Posterior cingulate gyrus (tissue), 11 donors: ENCODE measurements at places on chromosomes 4 and X.

- no peak for DNase-seq
Observed at GRCh38 chr4:137421796-137422195, 110.5 kb downstream of the PCDH18 start.

DNA sequence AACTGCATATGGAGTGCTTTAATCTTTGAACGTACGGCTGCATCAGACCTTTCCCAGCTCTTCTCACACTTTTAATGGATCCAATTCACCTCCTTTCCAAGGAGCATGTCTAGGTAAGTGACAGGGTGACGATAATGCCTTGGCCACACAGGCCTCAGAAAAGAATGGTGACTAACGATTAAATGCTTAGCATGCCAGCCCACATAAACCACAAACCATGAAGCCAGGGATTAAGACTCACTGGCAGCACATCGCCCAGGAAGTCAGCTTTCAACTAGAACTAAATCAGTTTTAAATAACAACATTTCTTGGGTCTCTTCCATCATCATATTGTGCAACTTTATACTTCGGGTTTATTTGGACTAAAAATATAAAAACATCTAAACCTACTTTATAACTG, 28.7 kb downstream of the INPP4B start:
- no peak for DNase-seq

- no peak for DNase-seq
Observed at GRCh38 chr4:106208481-106209460, 107.2 kb downstream of the TBCK start.

DNA sequence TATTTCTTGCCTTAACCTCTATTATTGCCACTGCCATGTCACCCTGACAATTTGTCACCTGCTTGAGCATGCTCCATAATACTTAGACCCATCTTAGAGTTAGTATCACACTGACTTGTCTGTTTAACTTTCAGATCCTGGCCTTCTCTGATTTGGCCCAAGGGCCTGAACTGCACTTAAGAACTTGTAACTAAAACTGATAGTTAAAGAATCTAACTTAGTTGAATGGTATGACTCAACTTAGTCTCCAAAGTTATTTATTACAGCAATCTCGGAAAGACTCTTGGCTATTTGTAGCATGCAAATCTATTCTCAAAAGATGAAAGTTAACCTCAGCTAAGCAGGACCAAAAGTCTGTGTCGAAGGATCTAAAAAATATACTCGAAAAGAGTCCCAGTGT, 72.3 kb downstream of the IGSF1 start:
- DNase-seq: no peak

- no peak for DNase-seq
Observed at GRCh38 chr4:104451573-104451972, 43.1 kb downstream of the CXXC4 start.

DNA sequence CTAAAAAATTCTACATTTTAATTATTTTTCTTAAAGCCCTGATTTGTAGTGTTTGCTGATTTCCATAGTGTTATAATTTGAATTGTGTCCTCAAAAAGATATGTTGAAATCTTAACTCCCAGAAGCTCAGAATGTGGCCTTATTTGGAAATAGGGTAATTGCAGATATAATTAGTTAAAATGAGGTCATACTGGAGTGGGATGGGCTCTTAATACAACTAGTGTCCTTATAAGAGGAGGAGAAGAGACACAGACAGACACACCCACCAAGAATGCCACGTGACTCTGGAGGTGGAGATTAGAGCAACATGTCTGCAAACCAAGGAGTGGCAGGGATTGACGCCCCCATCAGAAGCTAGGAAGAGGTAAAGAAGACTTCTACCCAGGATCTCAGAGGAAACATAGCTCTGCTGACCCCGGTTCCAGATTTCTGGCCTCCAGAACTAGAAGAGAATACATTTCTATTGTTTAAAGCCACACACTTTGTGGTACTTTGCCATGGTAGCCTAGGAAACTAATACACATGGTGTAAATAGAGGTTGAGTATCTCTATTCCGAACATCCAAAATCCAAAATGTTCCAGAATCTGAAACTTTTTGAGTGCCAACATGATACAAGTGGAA, 70.5 kb upstream of the IRF2 start:
- DNase-seq: no peak

GRCh38 chr4:121408-122084, 2.8 kb upstream of the ZNF718 start:
- no peak for DNase-seq

DNA sequence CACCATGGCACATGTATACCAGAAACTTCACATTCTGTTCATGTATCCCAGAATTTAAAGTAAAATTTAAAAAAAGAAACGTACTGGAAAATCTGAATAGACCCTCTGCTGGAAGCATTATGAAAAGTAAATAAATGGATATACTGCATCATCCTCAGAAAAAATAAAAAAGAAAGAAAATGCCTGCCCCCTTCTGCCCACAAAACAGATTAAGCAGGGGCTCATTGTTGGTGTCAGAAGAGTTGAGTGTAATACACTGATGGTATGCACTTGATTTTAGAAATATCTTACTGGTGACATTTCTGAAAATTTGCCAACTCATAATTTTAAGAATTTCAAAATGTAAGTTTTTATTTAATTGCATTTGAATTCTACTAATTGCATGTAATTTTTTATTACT, 77.8 kb downstream of the LRP2BP start:
- no peak for DNase-seq

DNA sequence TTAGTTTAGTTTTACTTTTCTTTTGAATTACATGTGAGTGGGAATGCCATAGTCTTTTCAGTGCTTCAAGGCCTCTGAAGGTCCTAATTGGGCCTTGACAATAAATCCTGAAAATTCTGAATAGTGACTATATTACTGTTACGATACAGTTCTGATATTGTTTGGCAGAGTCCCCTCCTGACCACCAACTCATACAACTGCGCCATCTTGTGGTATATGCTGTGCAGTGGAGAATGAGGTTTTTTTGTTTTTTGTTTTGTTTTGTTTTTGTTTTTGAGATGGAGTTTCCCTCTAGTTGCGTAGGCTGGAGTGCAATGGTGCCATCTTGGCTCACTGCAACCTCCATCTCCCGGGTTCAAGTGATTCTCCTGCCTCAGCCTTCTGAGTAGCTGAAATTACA, 56.6 kb upstream of the CHRDL1 start:
- DNase-seq: no peak

DNA sequence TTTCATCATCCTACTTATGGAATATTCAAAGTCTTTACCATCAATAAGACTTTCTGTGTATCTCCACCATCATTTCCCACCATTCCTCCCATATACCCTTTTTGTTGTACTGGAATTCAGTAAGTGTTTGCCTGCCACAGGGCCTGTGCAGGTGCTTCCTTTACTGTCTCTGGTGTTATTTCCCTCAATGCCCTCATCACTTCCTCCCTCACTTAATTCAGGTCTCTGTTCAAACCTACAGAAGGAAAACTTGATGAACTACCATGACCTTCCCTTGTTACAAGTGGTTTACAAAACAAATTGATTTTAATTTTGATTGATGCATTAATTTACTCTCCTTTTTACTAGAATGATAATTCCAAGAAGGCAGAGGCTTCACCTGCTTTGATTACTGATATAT, 159.5 kb upstream of the FAT4 start:
- no peak for DNase-seq

- DNase-seq: no peak
Observed at GRCh38 chr4:121077496-121077895, 5.2 kb upstream of the NDNF start.

DNA sequence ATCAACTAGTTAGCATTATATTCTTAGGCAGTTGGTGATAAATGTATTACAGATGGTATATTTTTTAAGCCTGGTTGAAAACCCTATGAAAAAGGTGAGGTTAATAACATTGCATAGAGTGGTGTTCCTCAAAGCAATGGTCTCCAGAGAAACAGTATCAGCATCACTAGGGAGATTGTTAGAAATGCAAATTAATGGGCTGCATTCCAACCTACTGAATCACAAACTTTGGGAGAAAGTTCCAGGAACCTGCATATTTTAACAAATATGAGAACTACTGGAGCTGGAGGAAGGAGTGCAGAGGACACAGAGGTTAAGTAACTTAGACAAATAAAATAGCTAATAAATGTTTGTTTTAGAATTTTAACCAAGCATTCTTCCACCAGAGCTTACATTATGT, 166.9 kb upstream of the PCDH10 start:
- DNase-seq: no peak

- no peak for DNase-seq
Observed at GRCh38 chrX:155997436-155997835, at the start of gene IL9R. Gene IL9R, plus strand, starts transcription at chrX:155997696. Its CDS starts 64 bp downstream, at chrX:155997760.

DNA sequence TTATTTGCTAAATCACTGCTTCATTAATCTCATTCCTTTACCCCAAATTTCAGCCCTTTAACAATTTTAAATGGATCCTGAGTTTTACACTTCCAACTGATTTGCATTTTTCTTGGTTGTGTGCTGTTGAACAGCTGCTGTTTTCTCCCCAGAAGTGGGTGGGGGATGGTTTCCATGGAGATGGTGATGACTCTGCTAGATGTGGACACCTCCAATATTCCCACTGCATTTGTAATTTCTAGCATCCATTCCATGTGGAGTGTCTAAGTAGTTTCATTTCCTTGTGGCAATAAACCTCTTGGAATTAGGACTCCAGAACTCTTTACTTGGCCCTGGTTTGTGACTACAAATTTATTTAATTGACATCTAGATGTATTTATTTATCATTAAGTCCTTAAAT, 330.4 kb downstream of the GBA3 start:
- no peak for DNase-seq

- no peak for DNase-seq
Observed at GRCh38 chr4:174775366-174775765, 53.7 kb downstream of the GLRA3 start.

DNA sequence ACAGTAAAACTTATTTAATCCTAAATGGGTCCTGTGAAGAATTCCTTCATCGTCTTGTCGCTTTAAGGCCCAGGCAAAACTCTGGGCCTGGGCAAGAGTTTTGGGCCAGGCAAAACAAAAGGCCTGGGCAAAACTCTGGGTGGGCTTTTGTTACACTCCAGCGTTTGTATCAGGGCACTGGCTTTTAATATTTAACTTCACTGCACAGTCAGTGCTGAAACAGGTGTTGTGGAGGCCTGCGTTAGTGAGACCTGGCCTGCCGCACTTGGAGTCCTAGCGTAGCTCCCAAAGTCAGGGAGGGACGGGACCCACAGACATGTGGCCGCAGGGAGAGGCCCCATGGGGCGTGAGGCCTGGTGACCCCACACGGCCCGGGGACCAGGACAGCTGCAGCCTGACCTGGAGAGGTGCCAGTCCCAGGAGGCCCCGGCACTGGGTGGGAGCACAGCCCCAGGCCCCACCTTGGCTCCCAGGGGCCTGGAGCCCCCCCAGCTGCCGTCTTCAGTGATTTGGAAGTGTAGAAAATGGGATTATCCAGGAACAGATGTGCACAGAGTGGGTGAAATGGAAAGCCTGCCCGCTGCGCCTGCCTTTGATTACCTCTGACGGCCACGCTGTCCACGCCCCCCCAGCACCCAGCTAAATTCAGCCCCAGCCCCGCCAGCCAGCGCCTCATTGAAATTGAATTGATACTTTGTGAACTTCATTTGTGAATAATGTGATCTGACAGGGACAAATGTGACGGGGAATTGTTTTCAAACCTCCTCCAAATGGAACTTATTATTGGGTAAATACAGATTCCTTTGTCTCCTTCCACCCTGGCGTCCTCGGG, 132.9 kb upstream of the NKX1-1 start:
- no peak for DNase-seq

- no peak for DNase-seq
Observed at GRCh38 chr4:148542922-148543623, 100.9 kb upstream of the NR3C2 start.

DNA sequence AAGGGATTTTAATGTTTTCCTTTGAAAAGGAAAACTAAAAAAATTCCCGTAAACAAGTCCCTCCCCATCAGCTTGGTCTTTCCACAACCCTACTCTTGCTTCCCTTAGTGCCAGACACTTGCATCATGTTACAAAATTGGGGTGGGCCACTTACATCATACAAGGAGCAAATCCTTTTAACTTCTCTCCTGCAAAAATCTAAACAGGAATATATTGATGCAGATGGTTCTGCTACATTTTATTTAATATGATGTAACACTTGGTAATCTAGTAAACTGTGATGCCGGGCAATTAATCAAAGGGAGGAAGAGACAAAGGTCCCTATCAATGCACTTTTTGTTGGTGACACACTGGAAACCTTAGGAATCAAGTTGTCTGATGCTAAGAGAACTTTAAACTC, 125.3 kb downstream of the UBE2K start:
- DNase-seq: no peak

DNA sequence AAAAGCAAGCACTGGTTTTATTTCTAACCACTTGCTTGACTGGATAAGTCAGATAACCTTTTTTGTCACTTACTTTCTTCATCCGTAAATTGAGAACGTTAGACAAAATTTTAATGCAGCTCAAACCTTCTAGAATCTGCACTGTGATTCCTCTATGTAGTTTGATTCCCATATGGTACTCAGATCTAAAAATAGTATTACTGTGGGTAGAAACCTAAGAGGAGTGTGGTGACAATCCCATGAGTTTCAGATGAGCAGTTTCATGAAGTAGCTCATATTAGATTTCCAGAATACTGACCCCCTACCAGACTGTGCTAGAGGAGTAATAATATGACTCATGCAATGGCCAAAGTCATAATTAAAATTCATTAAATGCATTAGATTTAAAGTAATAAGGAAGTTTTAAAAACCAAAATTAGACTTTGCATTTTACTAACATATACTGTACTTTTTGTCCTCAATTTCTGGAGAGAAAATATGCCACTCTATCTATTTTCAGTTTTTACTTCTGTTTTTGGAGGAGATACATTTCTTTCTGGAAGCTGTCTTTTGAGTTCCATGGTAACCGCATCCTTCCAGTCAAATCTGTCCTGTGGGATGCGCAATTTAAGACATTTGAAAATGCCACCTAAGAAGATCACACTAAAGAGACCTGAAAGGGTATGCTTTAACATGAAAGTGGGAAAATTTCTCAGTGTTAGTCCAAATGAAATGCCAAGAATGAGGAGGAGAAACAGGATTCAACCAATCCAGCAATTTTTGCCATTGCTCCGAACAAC, 64.1 kb upstream of the GPM6A start:
- DNase-seq: no peak

GRCh38 chr4:53122280-53123116, 243.4 kb downstream of the SCFD2 start:
- DNase-seq: no peak

DNA sequence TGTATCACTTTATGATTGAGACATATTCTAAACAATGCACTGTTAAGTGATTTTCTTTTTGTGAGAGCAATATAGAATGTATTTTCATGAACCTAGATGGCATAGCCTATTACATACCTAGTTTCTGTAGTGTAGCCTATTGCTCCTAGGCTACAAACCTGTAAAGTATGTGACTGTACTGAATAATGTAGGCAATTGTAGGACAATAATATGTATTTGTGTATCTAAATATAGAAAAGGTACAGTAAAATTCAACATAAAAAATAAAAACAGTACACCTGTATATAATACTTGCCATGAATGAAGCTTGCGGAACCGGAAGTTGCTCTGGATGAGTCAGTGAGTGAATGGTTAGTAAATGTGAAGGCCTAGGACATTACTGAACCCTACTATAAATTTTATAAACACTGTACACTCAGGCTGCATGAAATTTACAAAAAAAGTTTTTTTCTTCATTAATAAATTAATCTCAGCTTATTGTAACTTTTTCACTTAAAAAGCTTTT, 106.7 kb downstream of the VSIG4 start:
- no peak for DNase-seq
